Epithelial cell of umbilical artery (primary cell): ENCODE measurements at places on chromosomes 16 and 17. TPM values are rescaled to one million over a fixed set of nuclear protein-coding genes. Genes with fewer than 3 reads are reported as not detected.

Gene MSLN
- not detected in 2 replicates for total RNA-seq

Gene KRTAP2-3
- total RNA-seq: not detected in 2 replicates

Gene NAGS
- 3.2 and 13.4 TPM in 2 replicates for total RNA-seq

Gene CCL14
- 0.91 and 2.3 TPM in 2 replicates for total RNA-seq

Gene MAF
- under 0.01 and 0.61 TPM in 2 replicates for total RNA-seq

Gene ZG16B
- total RNA-seq: 0.65 and 1.5 TPM in 2 replicates

Gene KRT39
- total RNA-seq: not detected in 2 replicates

Gene MT1A
- total RNA-seq: 0.97 TPM in 1 of 2 replicates, not detected in the other

Gene GGNBP2
- 54.6 and 68.8 TPM in 2 replicates for total RNA-seq

Gene WRAP53
- 10.1 and 10.6 TPM in 2 replicates for total RNA-seq

Gene CCDC78
- total RNA-seq: 0.15 and 1.3 TPM in 2 replicates

Gene CES4A
- total RNA-seq: 0.65 and 0.91 TPM in 2 replicates

Gene RCVRN
- not detected in 2 replicates for total RNA-seq

Gene NPIPA5
- total RNA-seq: 1.3 TPM in 1 of 2 replicates, not detected in the other

Gene TMEM204
- 15.0 and 36.7 TPM in 2 replicates for total RNA-seq

Gene CCDC144A
- 4.3 and 5.5 TPM in 2 replicates for total RNA-seq

Gene B3GNT9
- 1.6 and 4.0 TPM in 2 replicates for total RNA-seq

Gene CEP295NL
- total RNA-seq: 0.32 and 2.1 TPM in 2 replicates

Gene ICAM2
- total RNA-seq: 743 and 963 TPM in 2 replicates

Gene RAP1GAP2
- 0.15 and 0.65 TPM in 2 replicates for total RNA-seq

Gene CD79B
- total RNA-seq: 0.65 and 2.0 TPM in 2 replicates

Gene PIGW
- total RNA-seq: 8.1 and 10.5 TPM in 2 replicates

Gene TBC1D3K
- not detected in 2 replicates for total RNA-seq

Gene KRT15
- total RNA-seq: 0.65 and 1.1 TPM in 2 replicates

Gene TMEM92
- total RNA-seq: not detected in 2 replicates

Gene CES1
- not detected in 2 replicates for total RNA-seq

Gene MEIOC
- total RNA-seq: under 0.01 TPM in 1 of 2 replicates, not detected in the other

Gene PNMT
- total RNA-seq: not detected in 2 replicates

Gene TMEM231
- total RNA-seq: 9.9 and 19.2 TPM in 2 replicates

Gene IKZF3
- under 0.01 TPM in 1 of 2 replicates, not detected in the other for total RNA-seq

Gene MRM1
- total RNA-seq: 5.8 and 7.0 TPM in 2 replicates

Gene CETP
- total RNA-seq: 0.65 and 1.5 TPM in 2 replicates

Gene TMC5
- total RNA-seq: not detected in 2 replicates

Gene KRT28
- not detected in 2 replicates for total RNA-seq

Gene CCL4
- total RNA-seq: not detected in 2 replicates

Gene PPY
- not detected in 2 replicates for total RNA-seq

Gene ADGRG3
- total RNA-seq: not detected in 2 replicates
